ENCODE measurements at places on chromosomes 12 and 14. TPM values are rescaled to one million over a fixed set of nuclear protein-coding genes. Genes with fewer than 3 reads are reported as not detected.

- no peaks in the 10 kb centered on the region for H3K36me3 ChIP-seq
- H3K27me3 ChIP-seq, result no peaks in the 10 kb centered on the region
- H3K27ac ChIP-seq, result no peak overlapping the region
- no peak overlapping the region for H3K4me3 ChIP-seq
These were observed 58.9 kb upstream of the HMGA2 start for GRCh38 chr12:65765436-65765813.

DNA sequence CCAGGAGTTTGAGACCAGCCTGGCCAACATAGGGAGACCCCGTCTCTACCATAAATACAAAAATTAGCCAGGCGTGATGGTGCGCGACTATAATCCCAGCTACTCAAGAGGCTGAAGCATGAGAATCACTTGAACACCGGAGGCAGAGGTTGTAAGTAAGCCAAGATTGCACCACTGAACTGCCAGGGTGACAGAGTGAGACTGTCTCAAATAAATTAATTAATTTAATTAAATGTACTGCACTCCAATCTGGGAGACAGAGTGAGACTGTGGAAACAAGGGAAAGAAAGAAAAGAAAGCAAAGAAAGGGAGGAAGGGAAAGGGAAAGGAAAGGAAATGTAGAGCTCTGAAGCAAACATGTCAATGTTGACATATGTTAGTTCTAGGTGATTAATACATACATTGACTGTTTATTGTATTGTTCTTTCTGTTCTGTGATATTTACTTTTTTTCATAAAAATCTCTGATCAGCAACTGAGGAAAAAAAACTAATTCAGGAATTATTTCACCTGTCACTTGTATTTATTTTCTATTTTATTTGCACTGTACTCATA is 99.6 kb downstream of the DENND5B start:
- no peak overlapping the region for H3K27ac ChIP-seq
- peaks cover 44% of the 10 kb centered on the region for H3K4me1 ChIP-seq
- H3K27me3 ChIP-seq, result no peaks in the 10 kb centered on the region
- H3K36me3 ChIP-seq, result peaks cover 8% of the 10 kb centered on the region
- no peak overlapping the region for H3K4me3 ChIP-seq
- no peak for DNase-seq

DNA sequence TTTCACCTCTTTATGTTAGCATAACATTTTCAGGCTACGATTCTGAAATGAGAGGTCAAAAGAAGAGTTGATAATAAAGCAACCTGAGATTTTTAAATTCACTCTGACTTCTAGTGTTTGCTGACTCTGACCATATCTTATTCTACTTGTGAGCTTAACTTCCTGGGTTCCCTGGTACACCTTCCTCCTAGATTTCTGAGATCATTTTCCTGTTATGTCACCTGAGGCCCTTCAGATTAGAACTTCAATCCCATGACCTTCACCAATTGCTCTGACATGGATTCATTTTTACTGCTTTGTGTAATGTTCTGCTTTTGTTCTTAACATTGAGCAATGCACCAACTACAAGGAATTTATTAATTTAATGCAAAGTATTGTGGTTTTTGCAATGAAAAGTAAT is 542.9 kb upstream of the FLRT2 start:
- no peak overlapping the region for H3K27ac ChIP-seq
- H3K4me3 ChIP-seq, result no peak overlapping the region
- H3K27me3 ChIP-seq, result no peaks in the 10 kb centered on the region
- no peak for DNase-seq

- no peaks in the 10 kb centered on the region for H3K27me3 ChIP-seq
- H3K4me1 ChIP-seq, result no peaks in the 10 kb centered on the region
- no peak overlapping the region for H3K4me3 ChIP-seq
- H3K36me3 ChIP-seq, result peaks cover 5% of the 10 kb centered on the region
- no peak for DNase-seq
These were observed 57.4 kb downstream of the BAZ1A start for GRCh38 chr14:34817768-34818167.

DNA sequence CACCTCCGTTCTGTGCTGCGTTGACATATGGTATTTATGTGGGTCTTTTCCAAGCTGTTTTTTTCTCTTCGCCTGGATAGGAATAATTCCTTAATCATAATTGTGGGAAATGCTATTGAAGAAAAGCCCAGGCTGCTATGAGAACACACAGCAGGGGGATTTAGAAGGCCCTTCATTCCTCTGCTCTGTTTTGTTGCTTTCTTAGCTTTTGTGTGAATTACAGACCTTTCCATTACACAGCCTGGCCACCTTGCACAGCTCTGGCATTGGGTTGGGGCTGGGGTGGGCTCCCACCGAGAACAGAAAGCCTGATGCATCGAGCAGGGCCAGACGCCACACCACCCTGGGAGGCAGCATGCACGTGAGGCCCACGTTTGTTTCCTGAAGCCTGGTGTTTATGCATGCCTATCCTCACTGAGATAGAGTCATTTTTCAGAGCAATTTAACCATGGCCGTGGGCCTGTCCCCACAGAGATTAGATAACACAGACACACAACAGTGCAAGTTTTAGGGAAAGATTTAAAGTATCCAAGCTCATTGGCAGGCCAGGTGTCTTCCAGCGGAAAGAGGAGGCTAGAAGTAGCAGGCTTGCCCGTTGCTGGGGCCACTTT is 287.6 kb upstream of the PWP1 start:
- H3K4me3 ChIP-seq, result no peak overlapping the region
- no peaks in the 10 kb centered on the region for H3K36me3 ChIP-seq
- no peaks in the 10 kb centered on the region for H3K27me3 ChIP-seq
- no peak for DNase-seq

DNA sequence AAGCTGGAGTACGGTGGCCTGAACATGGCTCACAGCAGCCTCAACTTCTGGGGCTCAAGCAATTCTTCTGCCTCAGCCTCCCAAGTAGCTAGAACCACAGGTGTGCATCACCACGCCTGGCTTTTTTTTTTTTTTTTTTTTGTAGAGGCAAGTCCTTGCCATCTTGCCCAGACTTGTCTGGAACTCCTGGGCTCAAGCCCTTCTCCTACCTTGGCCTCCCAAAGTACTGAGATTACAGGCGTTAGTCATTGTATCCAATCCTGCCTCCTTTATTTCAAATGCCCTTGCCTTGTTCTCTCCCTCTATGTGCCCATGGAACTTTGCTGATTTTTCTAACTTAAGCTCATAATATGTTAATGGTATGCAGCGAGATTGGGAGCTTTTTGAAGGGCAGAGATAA is 49.2 kb upstream of the PRICKLE1 start:
- no peak overlapping the region for H3K27ac ChIP-seq
- H3K36me3 ChIP-seq, result no peaks in the 10 kb centered on the region
- no peaks in the 10 kb centered on the region for H3K4me1 ChIP-seq
- H3K27me3 ChIP-seq, result no peaks in the 10 kb centered on the region

DNA sequence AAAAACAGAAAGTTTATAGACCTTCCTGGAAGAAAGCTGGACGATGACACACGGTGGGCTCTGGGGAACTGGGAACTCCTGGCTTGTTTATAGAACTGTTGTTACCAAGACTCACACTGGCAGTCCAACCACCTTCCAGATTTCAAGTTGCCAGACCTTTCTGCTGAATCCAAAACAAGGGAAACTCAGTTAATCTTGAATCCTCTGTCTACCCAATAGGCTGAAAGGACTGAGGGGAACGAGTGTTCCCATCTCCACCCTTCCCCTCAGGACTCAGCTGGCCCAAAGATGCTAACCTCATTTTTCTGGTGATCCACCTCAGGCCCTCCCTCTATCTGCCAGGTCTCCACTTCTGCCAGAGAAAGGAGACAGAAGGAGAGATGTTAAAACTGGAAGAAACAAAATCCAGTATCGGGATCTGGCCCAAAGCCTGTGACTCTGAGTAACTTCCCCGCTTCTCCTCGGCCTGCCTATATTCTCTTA is 231.4 kb downstream of the ANO2 start:
- H3K36me3 ChIP-seq, result no peaks in the 10 kb centered on the region
- no peak overlapping the region for H3K4me3 ChIP-seq
- H3K4me1 ChIP-seq, result no peaks in the 10 kb centered on the region
- DNase-seq, result no peak
- H3K27ac ChIP-seq, result no peak overlapping the region
- no peaks in the 10 kb centered on the region for H3K27me3 ChIP-seq

GRCh38 chr12:127731657-127732056 is 535.3 kb upstream of the TMEM132C start:
- no peaks in the 10 kb centered on the region for H3K4me1 ChIP-seq
- H3K36me3 ChIP-seq, result no peaks in the 10 kb centered on the region
- no peak overlapping the region for H3K4me3 ChIP-seq
- H3K27ac ChIP-seq, result no peak overlapping the region
- no peaks in the 10 kb centered on the region for H3K27me3 ChIP-seq
- no peak for DNase-seq

DNA sequence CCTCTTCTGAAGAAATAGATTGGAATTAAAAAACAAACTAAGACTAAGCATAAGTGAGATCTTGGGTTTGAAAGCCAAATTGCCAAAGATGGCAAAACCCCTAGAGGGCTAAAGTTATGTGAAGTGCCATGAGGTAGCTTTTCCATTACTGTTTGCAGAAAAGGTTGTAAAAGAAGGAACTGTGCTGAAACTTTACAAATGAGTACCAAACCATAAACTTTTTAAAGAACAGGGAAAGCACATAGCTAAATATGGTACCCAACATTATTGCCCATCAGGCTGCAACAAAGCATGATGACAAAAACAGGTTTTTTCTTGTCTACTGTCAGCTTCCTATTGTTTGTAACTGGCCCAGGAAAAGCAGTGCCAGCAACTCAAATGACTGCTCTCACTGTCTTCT is 224.2 kb downstream of the RAD51B start:
- H3K4me1 ChIP-seq, result peaks cover 17% of the 10 kb centered on the region
- no peak overlapping the region for H3K4me3 ChIP-seq
- H3K27me3 ChIP-seq, result no peaks in the 10 kb centered on the region
- no peak for DNase-seq

- no peaks in the 10 kb centered on the region for H3K36me3 ChIP-seq
- DNase-seq, result no peak
- H3K27ac ChIP-seq, result no peak overlapping the region
- H3K27me3 ChIP-seq, result no peaks in the 10 kb centered on the region
- no peaks in the 10 kb centered on the region for H3K4me1 ChIP-seq
These were observed 99.8 kb upstream of the DIO2 start for GRCh38 chr14:80310938-80311750.

DNA sequence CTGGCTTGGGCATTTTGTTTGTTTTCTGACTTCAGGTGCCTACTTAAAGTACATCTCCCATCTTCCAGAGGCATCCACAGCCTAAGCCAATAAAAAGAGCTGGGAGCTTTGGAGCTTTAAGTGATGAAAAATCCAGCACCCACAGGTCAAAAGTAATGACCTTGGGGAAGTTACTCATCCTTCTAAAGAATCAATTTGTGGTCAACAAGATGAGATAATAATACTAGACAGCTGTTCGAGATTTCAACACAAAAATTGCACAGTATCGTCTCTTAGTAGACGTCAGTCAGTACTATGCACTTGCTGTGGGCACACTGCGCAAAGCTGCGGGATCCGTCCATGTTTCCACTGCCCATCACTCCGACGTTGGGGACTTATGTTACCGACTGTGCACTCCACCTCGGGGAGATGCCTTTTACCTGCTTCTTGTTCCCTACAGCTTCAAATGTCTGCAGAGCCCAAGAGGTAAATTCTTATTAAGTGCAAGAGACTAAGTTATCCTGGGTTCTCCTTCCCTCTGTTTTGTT is 1.3 kb downstream of the ST8SIA1 start:
- H3K4me1 ChIP-seq, result peaks cover 50% of the 10 kb centered on the region
- peak overlapping the region; percentile 78 for H3K4me3 ChIP-seq
- H3K27me3 ChIP-seq, result no peaks in the 10 kb centered on the region
- no peak for DNase-seq
- H3K27ac ChIP-seq, result peak overlapping the region; percentile 83
- no peaks in the 10 kb centered on the region for H3K36me3 ChIP-seq

GRCh38 chr12:108949976-108950375 is 70.1 kb downstream of the DAO start:
- H3K4me1 ChIP-seq, result peaks cover 14% of the 10 kb centered on the region
- no peak for DNase-seq
- no peaks in the 10 kb centered on the region for H3K27me3 ChIP-seq
- H3K36me3 ChIP-seq, result no peaks in the 10 kb centered on the region
- no peak overlapping the region for H3K27ac ChIP-seq

Gene KRT74
- total RNA-seq, result not detected

GRCh38 chr14:74838166-74838565 is 37.8 kb downstream of the PROX2 start:
- DNase-seq, result no peak
- peaks cover 16% of the 10 kb centered on the region for H3K4me1 ChIP-seq
- peak overlapping the region; percentile 8 for H3K27ac ChIP-seq
- no peak overlapping the region for H3K4me3 ChIP-seq
- H3K36me3 ChIP-seq, result peaks cover 21% of the 10 kb centered on the region

Gene GDF11
- total RNA-seq, result 9.0 TPM

DNA sequence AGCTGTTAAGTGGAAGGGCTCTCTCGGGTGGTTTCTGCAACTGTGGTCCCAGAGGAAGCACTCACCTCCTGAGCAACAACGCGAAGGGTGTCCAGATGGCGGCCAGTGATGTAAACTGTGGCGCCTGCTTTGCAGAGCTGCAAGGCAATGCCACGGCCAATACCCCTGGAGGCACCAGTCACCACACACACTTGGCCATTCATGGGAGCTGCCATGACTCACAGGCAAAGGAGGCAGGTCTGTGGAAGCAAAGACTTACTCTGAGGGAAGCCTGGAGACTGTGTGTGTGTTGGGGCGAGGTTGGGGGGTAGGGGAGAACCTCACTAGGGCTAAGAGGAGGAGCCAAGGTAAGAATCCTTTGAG is 707 bp downstream of the DHRS1 start:
- peak overlapping the region; percentile 91 for H3K4me3 ChIP-seq
- H3K36me3 ChIP-seq, result peaks cover 43% of the 10 kb centered on the region
- no peak for DNase-seq
- peak overlapping the region; percentile 88 for H3K27ac ChIP-seq

Gene OLR1
- total RNA-seq, result 0.58 TPM

DNA sequence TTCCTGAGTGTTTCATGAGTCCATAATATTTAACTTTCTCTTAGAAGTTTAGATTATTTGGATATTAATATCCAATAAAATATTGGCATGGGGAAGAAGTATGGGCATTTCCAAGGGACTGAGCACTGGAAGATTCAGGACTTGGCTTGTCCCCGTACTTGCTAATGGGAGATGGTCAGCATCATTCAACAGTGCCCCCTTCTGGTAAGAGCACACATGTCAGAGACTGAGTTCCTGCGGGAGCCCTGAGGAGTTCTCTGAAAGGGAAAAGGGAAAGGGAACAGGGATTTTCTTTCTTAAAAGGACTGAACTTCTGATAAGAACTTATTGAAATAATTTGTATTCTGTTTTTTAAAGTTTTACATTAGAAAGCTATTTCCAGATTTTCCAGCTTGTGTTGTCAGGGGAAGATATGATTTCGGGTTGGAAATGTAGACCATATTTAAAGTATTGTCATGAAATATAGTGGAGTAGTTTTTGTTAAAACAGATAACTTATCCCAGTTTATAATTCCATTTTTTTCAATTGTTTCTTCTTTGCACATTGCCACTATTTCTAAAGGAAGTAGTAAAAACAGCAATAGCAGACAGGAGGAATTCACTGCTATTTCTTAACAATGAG is 59.8 kb upstream of the C12orf71 start:
- no peaks in the 10 kb centered on the region for H3K27me3 ChIP-seq
- no peak for DNase-seq
- no peak overlapping the region for H3K4me3 ChIP-seq
- no peaks in the 10 kb centered on the region for H3K36me3 ChIP-seq

- no peak overlapping the region for H3K27ac ChIP-seq
- peaks cover 1% of the 10 kb centered on the region for H3K4me1 ChIP-seq
- no peak overlapping the region for H3K4me3 ChIP-seq
- DNase-seq, result no peak
- no peaks in the 10 kb centered on the region for H3K27me3 ChIP-seq
- H3K36me3 ChIP-seq, result no peaks in the 10 kb centered on the region
These were observed 405.7 kb downstream of the RAD51B start for GRCh38 chr14:68225321-68225720.

Measured in esophagus muscularis mucosa (tissue), 4 donors.